Amniotic stem cell (primary cell): ENCODE measurements at places on chromosomes 1 and 21.

DNA sequence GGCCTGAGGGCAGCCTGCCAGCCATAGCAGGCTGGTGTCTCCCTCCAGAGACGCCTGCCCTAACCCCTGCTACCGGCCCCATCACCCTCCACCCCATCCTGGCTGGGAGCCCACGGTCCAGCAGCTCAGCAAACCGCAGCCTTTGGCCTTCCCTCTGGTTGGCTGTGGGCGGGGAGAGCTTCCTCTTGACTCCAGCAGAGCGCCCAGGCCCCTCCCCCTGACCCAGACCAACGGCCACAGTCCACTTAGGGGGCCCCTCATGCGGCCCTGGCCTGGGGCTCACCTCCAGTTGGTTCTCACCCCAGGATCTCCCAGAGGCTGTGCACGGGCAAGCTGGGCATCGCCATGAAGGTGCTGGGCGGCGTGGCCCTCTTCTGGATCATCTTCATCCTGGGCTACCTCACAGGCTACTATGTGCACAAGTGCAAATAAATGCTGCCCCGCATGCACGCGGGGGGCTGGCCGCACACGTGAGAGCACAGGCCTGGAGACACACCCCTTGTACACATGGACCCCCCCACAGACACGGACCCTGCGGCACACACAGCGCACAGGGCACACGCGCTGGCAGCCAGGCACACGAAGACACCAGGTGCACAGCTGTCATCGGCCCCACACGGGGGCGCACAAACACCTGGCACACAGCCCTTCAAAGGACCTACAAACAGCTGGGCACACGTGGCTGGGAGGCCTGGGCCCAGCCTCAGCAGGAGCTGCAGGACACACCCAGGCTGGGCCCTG, 3.1 kb downstream of the SMIM1 start:
- no peak for DNase-seq

DNA sequence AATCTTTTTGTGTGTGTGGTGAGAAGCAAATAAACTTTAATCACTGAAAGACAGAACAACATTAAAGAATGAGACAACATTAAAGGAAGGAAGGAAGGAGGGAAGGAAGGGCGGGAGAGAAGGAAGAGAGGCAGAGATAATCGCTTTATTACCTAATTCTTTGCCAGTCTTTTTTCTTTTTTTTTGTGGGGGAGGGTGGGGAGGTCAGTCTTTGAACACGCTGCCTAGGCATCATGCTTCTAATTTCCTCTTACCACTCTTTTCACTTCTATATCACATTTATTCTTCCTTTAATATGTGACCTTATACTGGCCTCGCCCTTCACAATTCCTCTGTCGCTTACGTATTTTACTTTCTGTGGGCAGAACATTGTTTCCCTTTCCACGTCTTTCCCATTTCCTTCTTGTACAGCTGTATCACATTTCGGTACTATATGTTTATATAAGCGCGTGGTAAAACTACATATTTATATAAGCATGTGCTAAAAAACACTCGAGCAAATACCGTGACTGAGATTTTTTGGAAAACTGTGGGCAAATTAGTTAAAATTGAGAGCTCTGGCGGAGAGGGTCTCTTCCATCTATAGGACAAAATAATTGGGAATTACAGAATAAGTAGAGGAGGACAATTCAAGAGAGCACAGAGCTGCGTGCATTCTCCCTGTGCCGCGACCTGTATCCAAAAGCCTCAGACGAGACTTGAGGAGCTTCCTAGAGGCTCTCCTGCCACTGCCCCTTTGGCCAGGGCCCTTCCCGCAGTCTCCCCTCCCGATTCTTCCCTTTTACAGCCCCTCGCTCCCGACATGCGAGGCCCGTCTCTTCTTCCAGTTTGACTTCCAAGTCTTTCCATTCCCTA, 823 bp upstream of the PRKAA2 start:
- DNase-seq, result no peak

DNA sequence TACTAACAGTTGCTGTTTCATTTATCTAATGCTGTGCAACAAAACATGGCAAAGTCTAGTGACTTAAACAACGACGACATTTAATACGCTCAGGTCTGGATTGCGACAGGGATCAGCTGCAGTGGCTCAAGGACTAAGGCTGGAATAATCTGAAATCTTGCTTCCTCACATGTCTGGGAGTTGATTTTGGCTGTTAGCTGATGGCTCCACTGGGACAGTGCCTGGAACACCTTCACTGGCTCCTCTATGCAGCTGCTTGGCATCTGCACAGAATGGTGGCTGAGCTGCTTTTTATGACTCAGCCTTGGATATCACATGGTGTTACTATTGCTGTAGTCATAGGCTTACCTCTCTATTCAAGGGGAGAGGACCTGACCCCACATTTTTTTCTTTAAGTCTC, 24.0 kb upstream of the BTG3 start:
- no peak for DNase-seq

DNA sequence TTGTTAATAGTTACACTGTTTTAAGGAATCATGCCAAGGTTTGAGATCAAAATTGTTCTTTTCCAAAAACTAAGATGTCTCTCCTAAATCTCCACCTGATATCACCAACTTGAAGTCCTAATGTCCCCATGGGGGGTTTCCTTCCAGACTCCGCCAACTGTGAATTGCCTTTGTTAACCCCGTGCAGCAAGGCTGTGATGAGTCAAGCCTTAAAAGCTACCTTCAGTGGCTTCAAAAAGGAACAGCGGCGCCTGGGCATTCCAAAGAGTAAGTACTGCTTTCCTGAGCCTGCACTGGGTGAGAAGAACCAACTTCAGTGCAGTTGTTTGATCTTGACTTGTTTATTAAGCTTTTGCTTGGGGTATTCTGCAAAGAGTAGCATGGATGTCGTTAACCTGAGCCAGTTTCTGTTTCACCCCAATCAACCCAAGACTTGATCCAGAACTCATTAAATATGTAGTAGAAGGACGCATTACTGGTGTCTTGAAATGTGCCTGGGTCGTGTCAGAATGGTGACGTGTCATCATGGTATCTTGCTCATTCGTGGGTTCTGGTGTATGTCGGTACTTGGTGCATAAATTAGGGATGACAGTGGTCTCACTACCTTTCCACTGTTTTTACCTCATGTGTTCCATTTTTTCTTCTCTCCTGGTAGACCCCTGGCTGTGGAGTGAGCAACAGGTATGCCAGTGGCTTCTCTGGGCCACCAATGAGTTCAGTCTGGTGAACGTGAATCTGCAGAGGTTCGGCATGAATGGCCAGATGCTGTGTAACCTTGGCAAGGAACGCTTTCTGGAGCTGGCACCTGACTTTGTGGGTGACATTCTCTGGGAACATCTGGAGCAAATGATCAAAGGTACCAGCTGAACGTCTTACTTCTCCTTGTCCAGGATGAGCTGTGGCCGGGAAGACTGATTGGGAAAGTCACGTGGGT, 8.7 kb downstream of the ETS2 start:
- DNase-seq, result no peak

GRCh38 chr1:245652660-245653427, 498.1 kb downstream of the KIF26B start:
- DNase-seq, result no peak

DNA sequence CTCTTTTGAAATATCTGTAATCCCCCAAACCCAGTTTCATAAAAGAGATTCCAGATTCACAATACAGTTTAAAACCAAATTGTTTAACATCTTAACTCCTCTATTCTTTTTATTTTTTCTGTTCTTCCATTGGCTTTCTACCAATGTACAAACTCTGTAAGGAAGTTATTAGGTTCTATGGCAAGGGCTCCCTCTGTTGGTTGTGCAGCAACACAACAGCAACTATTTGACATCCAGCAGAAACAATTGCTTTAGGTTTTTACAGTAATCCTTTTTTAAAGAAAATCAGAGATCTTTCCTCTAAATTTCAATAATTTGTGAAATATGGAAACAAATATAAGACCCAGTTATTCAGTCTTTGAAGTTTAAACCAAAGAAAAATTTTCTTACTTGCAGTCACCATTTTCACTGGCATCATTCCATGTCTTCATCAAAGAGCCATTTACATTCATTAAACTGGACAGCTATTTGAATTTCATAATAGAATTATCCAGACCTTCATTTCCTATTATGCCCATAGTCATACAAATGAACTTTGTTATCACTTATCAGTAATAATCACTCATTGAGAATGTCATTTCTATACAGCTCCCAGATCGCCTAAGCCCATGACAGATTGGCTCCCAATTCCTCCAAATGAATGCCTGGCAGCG, 46.5 kb upstream of the RNF11 start:
- peak; percentile 71 for DNase-seq

DNA sequence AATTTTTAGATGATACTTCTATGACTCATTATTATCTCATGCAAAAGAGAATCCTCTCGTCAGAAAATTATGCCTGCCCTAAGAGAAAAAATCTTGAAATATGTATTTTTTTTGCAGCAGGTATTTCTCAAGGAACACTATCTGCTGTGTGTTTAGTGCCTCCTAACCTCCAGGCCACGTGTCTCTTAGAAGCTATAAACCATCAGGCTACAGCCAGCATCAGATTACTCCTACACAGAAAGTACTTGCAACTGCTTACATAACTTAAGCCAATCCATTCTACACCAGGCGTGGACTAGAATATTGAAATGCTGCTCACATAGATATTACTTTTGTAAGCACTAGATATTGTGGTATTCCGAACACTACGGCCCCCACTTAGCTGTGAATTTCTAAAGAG, 933.4 kb downstream of the PLA2G4A start:
- DNase-seq, result no peak

- no peak for DNase-seq
Measured at GRCh38 chr1:225617479-225617878, 35.4 kb downstream of the ENAH start.

GRCh38 chr1:18783705-18784481, 75.6 kb downstream of the TAS1R2 start:
- DNase-seq, result no peak

DNA sequence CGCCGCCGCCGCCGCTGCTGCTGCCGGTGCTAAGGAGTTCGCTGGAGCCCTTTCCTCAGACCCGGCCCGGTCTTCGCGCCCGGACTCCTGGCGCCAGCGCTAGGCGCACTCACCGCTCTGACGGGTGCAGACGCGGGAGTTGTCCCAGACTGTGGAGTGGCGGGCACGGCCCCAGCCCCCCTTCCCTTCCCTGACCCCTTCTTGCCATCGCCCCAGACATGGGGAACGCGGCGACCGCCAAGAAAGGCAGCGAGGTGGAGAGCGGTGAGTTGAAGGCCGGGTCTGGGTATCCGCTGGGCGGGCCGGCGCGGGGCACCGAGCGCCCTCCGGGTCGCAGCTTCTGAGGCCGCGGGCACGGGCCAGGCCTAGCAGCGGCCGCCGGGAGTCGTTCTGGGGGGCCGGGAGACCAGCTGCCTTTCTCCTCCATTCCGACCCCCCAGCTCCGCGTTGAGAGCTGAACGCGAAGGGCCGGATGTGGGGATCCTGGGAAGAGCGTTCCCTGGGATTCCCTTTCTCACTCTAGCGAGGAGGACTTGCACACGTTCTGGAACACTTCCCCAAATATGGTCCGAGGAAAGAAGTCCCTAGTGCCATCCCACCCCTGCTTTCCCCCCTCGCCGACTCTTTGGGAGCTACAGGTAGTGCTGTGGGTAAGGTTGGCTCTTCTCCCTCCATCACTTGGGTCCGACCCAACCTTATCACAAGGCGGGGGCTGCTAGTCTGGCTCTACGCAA, 65.8 kb upstream of the PRKACB start:
- DNase-seq, result no peak

- no peak for DNase-seq
Measured at GRCh38 chr1:29481031-29481430, 244.7 kb downstream of the PTPRU start.

DNA sequence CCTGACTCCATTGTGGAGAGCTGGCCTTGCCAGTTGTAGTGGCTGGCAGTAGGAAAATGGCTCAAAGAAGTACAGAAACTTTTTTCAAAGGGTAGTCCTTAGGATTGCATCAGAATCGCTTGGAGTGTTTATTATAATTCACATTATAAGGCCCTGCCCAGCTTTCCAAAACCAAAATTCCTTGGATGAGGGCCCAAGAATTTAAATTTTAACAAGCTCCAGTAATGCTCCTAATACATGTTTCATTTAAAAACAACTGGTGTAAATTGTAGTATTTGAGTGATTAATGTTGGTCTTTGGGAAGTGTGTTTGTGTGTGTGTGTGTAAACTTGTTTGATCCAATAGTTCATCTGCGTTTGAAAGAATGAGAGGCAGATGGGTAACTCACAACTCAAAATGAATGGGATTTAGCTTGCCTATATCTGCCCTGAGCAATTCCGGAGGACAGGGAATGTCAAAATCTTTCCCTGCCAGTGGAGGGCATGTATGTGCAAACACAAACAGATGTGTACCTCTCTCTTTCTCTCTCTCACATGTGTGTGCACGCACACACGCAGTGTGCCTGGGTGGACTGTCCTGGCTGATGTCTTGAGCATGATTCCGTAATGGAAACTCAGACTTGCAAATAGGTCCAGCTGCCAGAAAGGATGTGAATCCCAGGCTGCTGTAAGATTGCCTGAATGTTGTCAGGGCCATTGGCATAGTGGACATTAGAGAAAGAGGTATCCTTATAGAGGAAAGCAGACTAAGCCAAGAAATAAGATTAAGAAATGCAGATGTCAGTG, 293.1 kb downstream of the LMX1A start:
- DNase-seq, result no peak

GRCh38 chr1:63935553-63935952, 161.7 kb downstream of the ROR1 start:
- no peak for DNase-seq

DNA sequence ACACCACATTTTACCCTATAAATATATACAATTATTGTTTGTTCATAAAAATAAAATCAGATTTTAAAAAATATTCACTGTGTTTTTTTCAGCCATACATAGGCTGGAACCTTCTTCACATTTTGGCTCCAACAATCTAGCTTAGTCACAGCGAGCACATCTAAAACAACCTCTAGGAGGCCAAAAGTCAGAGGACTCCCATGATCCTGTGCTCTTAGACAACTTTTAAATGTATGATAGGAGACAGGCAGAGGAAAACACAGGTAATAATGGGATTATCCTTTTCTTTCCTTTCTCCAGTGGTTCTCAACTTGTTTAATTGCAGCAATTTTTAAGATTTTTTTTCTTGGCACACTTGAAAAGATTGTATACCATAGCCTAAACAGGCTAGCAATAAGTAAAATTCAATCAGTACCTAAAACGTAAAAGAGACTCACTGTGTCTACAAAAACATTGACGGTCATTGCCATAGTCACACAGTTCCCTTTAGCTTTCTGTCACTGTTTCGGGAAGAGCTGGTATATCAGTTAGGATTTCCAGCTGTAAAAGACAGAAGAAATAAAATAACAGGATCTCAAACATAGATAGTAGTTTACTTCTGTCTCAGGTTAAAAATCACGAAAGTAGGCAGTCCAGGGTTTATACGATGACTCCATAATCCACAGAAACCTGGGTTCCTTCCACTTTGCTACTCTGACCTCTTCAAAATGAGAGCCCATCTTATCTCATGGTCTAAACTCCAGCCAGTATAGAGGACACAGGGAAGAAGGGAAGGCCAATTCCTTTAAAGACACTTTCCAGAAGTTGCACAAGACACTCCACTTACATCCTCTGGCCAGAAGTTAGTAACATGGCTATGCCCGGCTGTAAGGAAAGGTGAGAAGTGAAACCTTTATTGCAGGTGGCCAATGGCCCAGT, 39.2 kb upstream of the CR1L start:
- no peak for DNase-seq

GRCh38 chr1:66266756-66267155, 267.2 kb upstream of the SGIP1 start:
- no peak for DNase-seq
